ENCODE measurements at places on chromosomes 5 and 9.

- DNase-seq = no peak
Observed at GRCh38 chr5:160152901-160153300, 33.7 kb upstream of the PWWP2A start.

DNA sequence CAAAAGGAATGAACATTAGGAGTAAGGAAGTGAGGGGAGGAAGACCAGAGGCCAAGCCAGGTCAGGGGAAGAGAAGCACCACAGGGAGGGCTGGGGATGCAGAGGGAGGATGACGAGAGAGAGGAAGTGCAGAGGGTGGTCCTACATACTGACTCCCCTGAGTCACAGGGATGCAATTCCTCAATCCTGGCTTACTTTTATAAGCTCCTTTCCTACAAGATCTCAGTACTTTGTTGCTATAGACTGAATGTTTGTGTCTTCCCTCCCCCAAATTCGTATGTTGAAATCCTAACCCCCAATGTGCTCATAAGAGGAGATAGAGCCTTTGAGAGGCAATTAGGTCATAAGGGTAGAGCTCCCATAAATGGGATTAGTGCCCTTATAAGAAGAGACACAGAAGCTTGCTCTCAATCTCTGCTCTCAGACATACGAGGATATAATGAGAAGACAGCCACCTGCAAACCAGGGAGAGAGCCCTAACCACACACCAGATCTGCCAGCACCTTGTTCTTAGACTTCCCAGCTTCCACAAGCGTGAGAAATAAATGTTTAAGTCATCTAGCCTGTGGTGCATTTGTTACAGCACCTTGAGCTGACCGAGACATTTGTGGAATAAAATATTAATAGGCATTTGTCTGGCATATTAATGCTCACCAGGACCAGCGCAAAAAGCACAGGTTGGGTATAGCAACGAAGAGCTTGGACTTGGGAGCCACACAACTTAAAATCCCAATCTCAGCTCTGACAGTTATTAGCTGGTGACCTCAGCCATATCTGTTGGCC, 33.4 kb downstream of the GCNT4 start:
- no peak for DNase-seq

GRCh38 chr9:131862261-131862660, 122.4 kb upstream of the RAPGEF1 start:
- DNase-seq = no peak

GRCh38 chr9:34375901-34376595, 650 bp downstream of the MYORG start:
- DNase-seq = no peak

DNA sequence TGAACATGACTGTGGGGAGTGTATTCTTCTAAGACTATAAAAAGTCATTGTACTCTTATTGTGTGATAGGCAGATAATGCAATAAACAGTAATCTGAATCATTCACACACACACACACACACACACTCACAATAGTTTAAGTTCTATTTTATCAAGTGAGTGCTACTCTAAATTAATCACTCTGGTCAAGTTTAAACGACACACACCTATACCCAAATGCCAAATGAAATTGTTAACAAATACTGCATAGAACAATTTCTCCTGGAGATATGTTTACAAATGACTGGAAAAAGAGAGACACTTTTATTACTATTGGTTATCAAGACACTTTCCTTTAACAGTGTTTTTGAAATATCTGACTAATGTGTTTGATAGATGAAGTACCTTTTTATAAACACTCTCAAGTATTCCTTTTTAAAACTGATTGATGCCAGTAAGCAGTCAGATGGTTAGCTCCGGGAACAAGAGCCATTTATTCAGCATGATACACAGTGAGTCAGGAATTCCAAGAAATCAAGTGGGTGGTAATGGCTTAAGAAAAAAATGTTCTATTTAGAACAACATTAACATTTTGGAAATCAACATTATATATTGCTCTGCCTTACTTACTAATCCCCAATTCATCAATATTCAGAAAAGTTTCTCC, 521.6 kb upstream of the ST8SIA4 start:
- no peak for DNase-seq

DNA sequence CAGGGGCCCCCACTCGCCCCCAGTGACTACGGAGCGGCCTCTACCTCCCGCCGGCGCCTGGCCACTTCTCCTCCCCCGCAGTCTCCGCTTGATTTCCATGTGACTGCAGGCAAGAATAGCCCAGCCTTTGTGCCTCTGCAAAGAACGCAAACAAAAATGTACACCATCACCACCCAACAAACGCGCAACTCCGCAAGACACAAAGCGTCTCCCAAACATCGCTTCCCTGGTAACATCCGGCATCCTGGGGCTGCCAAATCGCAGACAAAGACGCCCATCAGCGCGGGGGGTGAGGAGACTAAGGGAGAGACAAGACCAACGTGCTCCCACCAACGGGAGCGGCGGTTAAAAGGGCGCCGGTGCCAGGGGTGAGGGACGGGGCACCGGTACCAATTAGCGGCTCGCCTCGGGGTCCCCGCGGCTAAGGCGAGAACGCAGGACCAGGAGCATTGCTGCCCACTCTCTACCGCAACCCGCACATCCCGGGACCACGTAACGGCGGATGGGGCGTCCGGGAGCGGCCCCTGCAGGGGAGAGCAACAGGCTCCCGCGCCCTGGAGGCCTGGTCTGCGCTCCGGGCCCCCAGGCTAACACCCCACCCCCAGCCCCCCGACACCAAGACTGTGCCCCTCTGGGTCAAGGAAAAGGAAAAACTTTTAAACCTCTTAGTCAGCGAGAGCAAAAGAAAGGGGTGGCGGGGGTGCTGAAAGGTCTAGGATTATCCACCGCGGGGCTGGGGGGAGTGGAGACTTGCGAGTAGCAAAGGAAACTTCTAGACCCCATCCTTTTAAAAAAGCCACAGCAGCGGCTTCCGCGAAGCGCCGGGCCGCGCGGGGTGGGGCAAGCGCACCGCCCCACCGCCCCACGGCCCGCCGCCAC, 885 bp downstream of the MPDZ start:
- no peak for DNase-seq

DNA sequence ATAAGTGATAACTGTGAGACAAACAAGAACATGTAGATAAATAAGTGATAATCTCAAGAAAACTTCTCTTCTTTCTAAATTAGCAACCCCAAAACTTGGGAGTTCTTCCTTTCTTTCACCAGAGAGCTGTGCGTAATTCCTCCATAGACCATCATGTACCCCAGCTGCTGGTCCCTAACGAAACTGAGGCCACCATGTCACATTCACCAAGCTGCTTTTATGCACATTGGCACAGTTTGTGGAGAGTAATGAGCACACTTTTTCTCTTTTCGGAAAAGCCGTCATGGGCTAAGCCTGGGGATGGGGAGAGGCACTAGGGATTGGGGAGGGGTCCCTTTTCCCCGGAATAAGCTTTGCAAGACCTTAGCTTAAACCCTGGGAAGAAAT, 561.4 kb downstream of the BNC2 start:
- no peak for DNase-seq

GRCh38 chr9:98807070-98807813, at the start of gene GALNT12:
GALNT12 (plus strand) TSS chr9:98807670; CDS start chr9:98807699, 29 bp downstream.
- DNase-seq = no peak

GRCh38 chr9:126505697-126506346, 107.9 kb upstream of the LMX1B start:
- no peak for DNase-seq

DNA sequence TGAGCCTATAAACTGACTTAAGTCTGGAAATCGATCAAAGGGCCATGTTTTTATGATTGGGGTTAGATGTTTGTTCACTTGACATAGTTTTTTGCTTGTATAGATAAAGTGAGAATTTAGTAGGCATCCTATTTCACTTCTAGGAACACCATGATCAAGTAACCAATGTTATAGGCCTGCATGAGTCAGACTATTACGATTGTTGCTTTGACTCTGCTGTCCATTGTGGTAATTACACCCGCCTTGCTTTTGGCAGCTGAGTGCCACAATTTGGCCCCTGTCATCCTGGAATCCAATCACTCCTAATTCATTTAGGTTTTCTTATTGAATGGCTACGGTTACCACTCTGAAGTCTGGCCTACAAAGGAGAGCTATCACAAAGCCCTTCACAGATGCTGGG, 67.8 kb upstream of the IL33 start:
- no peak for DNase-seq

GRCh38 chr5:16538006-16538405, 72.4 kb upstream of the ZNF622 start:
- DNase-seq = no peak

DNA sequence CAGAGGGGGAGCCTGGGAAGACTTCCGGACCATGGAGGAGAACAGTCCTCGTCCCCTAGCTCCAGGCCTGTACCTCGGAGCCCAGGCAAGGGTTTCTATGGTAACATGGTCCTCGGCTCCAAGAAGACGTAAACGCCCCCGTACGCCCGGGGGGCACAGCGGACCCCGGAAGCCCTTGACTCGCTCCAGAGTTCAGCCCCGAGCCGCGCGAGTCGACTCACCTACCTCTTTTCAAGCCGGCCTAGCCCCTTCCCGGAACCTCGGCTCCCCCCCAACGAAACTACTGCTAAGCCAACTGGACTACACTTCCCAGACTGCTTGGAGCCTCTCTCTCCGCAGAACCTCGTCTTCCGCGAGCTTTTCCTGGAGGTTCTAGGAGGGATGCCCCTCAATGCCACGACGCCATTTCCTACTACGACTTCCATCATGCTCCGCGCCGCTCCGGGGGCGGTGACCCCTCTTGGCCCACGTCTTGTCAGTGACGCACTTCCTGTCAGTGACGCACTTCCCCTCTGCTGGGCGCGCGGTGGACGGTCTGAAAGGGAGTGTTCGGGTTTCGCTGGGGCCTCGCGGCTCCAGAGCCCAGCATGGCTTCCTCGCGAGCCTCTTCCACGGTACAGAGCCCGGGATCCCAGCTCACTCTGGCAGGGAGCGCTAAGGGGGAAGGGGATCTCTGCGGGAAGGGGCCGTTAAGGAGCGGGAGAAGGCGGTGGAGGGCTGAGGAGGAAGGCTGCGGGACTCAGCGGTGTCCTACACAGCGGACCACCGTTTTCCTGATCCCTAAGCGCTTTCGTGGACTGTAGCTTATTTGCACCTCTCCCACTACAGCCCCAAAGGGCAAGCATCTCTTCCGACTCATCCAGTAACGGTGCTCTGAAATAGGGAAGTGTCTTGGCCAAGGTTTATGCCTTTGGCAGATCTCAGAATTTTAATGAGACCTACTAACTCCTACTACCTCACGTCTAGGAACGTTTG, at the start of the genes CDC26 and PRPF4:
TSS of gene CDC26 (minus strand) at position 416 of the 975 bp plus-strand sequence. CDS start 3,065 bp downstream, outside the sequence.
TSS of gene PRPF4 (plus strand) at position 502 of the 975 bp plus-strand sequence. CDS start at position 588, 86 bp downstream.
- DNase-seq = peak; percentile 94

DNA sequence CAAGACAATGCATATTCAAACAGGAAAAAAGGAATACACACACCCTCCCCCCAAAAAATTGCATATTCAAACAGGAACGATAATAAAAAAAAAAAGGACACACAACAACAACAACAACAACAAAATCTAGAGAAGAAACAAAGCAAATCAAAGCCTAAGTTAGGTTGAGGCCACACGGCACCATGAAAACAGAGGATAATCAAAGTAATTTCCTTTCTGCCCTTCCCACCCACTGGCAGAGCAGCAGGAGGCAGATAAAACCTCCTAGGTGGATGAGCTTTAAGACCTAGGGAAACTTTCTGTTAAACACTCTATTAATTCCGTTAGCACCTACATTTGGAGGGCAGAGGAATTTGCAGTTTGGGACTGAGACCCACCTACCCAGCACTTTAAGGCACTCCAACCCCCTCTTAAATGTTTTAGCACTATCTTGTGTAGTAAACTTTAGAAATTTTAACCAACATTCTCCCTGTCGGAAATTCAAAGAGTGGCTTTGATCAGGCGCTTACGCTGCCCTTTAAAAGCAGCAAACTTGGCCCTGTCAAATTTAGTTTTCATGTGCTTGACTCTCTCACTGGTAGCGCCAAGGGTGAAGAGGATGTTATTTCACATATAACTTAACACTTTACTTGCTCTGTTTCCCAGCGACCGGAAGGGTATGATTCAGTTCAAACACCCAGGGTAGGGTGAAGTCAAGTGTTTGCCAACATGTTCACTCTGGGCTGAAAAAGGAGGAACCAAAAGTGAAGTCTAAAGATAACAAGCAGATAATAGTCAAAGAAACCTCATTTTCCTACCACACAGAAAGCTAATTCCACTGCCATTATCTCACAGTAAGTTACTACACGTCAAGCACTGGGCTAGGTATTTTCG, 9.2 kb downstream of the ENC1 start:
- no peak for DNase-seq

- no peak for DNase-seq
Observed at GRCh38 chr5:120014535-120014934, 385.2 kb downstream of the FAM170A start.

- DNase-seq = no peak
Observed at GRCh38 chr5:141863569-141864178, 14.5 kb downstream of the PCDH1 start.

- DNase-seq = no peak
Observed at GRCh38 chr9:89601856-89602562, 2.8 kb upstream of the GADD45G start.

DNA sequence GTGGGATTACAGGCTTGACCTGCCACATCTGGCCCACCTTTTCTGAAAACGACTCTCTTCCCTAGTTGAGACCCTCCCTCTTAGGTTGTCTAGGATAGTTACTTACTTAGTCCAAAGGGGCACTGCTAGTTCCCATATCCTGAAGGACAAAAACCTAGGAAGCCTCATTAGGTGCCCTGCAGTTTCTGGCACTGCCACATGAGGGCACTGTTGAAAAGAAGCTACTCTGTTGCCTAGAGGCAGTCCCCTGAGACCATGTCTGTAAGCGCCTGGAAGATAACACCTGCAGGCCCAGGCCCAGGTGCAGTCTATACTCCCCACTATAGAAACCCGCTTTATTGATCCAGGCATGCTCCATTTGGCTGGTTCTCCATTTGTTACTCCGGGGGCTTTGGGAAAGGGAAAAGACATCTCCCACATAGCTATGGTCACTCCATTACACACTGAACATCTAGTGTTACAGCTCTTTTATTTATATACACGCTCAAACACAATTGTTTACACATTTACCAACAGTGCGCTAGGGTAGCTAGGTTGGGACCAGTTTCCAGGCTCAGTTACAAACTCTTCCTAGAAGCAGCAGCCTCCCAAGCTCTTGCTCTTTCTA, 73.4 kb upstream of the PPARGC1B start:
- no peak for DNase-seq

- DNase-seq = no peak
Observed at GRCh38 chr5:154740483-154740882, 14.7 kb upstream of the LARP1 start.

DNA sequence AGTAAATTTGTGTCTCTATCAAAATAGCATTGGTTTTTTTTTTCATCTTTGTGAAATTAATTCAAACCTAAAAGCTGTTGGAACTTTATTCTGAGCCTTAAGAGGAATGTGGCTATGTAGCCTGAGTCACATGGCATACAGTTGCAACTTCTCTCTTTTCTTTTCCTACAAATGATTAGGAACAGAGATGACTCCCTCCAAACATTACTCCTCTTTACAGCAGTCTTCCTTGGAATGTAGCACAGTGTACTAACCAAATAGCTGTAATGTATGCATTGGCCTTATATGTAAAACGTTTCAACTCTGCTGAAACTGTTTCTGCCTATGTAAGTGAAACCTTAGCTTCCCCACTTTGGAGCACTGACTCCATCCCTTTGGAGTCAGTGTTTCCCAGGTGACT, 100.9 kb upstream of the MAP1B start:
- DNase-seq = no peak

GRCh38 chr5:73783828-73784227, 157.8 kb downstream of the ARHGEF28 start:
- DNase-seq = no peak

Data from stimulated activated CD8-positive, alpha-beta memory T cell treated with anti-CD3 and anti-CD28 coated beads, Interleukin-4, amount 100 ng/mL, for 4 hours (primary cell).